ENCODE measurements at places on chromosomes 4 and X.

- DNase-seq, result no peak
Observed at GRCh38 chrX:141632124-141632523, 42.6 kb downstream of the SPANXA2 start.

DNA sequence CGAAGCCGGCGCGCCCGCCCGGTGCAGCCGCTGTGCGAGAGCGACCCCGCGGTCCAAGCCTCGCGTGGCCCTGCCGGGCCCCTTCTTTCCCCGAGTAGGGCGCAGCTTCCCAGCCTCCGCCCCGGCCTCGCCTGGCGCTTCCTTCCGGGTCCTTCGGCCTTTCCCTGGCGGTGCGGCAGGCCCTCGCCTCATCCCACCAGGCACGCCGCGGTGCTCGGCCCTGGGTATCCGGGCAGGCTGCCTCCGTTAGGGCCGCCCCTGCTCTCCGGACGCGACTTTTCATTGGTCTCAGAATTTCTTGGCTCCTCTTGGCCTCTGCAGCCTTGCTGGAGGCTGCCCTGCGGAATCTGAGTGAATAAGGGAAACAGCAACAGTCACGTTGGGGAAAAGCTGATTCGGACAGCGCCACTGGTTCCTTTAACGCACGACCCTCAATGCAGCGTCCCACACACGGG lies 429 bp downstream of the UVSSA start:
- DNase-seq, result peak; percentile 50

DNA sequence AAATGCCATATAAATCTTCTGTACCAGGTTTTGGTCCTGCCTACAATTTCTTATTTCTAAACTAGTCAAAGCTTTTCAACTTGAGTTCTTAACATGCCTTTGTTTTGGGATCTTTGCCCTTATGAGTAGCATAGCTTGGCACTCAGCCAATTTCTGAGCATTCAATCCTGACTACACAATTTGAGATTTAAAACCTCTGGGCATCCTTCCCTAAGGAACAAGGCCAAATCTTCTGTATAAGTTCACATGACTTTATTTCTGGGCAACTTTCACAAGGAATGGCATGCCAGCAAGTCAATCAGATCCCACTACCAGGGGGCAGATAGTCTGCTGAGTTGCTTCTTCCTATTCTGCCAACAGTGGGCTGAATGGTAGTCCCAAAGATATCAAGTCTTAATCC lies 254.2 kb downstream of the ADAMTS3 start:
- peak; percentile 5 for DNase-seq

DNA sequence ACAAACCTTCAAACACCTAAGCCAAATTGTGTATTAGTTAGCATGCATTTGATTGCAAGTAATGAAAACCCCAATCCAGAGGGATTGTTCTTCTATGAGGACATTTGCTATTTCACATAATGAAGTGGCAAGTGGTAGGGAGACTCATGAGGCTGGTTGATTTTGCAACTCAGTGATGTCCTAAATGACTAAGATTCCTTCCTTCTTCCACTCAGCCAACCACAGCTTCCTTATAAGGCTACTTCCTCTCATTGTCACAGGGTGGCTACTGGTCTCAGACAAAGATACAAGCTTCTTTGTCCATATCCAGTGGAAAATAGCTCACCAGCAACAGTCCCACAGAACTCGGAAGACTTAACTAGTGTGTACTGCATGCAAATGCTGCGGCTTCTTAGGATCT lies 5.3 kb upstream of the OTC start:
- no peak for DNase-seq

DNA sequence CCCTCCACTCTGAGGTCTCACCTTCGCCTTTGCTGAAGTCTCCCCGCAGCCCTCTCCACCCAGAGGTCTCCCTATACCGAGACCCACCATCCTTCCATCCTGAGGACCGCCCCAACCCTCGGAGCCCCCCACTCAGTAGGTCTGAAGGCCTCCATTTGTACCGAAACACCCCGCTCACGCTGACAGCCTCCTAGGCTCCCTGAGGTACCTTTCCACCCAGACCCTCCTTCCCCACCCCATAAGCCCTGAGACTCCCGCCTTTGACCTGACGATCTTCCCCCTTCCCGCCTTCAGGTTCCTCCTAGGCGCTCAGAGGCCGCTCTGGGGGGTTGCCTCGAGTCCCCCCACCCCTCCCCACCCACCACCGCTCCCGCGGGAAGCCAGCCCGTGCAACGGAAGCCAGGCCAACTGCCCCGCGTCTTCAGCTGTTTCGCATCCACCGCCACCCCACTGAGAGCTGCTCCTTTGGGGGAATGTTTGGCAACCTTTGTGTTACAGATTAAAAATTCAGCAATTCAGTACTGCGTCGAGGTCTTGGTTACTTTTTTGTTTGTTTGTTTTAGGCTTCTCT lies 5.0 kb downstream of the SOD3 start:
- no peak for DNase-seq

DNA sequence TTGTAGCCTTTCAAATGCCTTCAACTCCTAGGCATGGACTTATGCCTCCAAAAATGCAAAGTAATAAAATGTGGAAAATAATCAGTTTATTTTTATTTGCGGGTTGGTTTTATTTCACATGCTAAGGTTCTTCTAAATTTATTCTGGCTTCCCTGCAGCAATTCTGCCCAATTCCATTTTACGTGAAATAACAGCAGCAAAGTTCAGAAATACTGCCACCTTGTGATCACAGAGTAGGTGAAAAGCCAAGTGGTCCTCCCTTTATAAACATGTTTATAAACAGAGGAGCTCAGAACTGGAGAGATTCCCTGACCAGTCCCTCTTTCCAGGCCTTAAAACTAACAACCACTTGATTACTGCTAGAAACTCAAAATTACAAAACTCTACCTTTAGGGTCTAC lies 14.7 kb upstream of the DCHS2 start:
- peak; percentile 67 for DNase-seq

DNA sequence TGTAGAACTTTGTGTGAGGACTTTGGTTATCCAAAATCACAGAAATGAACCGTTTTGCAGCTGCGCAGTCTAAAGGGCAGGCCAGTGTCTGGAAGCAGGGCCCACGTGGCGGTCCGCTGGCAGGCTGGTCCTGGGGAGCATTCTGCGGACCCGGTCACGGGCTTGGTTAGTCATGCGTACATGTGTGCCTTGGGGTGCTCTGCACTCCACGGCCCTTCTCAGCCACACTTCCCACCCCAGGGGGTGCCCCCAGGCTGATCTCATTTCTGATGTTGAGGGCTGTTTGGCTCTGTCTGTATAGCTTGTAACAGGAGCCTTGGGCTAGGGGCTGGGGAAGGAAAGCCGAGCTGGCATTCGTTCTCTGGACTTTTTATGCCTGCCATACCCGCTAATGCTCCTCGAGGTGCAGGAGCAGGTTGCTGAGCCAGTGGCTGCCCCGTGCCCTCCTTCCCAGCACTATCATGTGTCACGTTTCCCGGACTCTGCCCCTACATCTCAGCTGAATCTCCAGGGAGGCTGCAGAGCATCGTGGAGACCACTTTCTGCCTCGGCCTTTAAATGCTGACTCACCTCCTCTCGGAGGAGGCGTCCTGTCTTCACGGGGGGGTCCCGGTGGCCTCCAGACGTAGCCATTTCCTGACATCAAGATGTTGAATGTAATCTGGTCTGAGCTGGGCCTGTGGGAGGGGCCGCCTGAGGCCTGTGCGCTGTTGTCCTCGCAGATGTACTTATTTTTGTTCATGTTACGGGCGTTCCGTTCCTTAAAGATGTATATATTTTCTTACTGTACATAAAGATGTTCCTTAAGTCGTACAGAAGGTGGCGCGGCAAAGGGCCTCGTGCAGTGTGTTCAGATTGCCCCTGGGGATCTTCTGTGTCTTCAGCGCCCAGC lies 11.4 kb upstream of the TADA2B start:
- DNase-seq, result no peak

DNA sequence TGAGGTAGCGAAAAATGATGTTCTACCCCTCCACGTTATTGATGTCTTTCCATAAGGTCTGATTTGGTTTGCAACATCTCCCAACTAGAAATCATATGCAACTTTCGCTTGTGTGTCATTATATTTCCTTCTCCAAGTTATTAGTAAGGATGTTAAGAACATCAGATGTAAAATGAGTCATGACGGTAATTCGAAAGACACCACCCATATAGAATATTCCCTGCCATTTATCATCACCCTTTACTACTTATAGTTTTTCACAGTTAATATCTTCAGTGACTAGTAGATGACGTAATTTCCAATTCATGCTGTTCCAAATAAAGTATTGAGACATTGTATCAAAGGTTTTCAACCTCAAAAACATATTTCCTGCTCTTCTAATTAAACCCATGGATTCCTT lies 146.7 kb upstream of the MAP3K15 start:
- no peak for DNase-seq

- DNase-seq, result no peak
Observed at GRCh38 chrX:39984191-39984956, 113.4 kb downstream of the BCOR start.

DNA sequence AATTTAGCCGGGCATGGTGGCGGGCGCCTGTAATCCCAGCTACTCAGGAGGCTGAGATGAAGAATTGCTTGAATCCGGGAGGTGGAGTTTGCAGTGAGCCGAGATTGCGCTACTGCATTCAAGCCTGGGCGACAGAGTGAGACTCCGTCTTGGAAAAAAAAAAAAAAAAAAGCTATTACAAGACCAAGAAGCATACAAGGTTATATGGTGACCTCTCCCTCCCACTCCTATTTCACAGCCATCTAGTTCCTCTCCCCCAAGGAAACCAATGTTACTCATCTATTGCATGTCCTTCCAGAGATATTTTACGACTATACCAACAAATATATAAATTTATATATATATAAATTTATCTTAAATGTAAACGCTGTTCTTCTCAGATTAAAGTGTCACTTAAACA lies 3.2 kb downstream of the SLC9A7 start:
- no peak for DNase-seq

DNA sequence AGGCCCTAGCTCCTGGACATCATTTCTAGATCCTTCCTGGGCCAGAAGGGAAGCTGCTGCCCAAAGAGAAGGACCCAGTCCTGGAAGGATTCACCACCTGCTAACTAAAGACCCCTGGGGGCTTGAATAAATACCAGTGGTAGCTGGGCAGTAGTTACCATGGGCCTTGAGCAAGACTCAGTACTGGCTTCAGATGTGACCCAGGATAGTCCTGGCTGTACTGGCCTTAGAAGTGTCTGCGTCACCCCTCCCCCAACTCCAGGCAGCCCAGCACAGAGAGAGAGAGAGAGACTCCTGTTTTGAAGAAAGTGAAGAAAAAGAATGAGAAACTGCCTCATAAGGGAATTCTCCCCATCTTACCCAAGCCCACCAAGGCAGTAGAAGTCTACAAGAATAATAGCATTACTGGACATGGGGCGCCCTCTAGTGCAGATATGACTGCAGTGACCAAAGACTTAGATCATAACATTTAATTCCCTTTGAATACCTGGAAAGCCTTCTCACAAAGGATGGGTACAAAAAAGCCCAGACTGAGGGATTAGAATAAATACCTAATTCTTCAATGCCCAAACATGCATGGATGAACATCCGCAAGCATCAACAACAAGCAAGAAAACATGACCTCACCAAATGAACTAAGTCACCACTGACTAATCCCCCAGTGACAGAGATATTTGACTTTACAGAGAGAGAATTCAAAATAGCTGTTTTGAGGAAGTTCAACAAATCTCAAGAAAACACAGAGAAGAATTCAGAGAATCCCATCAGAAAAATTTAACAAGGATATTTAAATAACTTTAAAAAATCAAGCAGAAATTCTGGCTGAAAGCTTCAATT lies 171.8 kb downstream of the HNRNPD start:
- peak; percentile 5 for DNase-seq

DNA sequence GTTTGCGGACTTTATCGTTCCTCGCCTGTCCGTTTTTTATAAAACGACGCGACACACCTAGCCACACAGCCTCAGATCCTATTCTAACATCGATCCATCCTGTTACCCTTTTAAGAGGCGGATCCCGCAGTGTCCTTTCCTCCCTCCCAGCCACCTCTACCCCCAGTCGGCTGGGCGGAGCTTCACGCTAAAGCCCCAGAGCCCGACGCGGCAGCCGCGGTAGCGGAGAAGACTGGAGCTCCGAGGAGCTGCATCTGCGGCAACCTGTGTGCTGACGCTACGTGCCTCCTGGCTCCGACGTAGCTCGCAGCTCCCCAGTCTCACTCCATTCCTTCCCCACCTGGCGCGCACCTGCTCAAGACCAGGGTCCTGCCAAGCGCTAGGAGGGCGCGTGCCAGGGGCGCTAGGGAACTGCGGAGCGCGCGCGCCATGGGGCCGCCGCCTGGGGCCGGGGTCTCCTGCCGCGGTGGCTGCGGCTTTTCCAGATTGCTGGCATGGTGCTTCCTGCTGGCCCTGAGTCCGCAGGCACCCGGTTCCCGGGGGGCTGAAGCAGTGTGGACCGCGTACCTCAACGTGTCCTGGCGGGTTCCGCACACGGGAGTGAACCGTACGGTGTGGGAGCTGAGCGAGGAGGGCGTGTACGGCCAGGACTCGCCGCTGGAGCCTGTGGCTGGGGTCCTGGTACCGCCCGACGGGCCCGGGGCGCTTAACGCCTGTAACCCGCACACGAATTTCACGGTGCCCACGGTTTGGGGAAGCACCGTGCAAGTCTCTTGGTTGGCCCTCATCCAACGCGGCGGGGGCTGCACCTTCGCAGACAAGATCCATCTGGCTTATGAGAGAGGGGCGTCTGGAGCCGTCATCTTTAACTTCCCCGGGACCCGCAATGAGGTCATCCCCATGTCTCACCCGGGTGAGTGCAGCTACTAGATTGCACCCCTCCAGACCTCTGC lies at the start of gene RNF128:
Gene RNF128, plus strand, starts transcription at position 217 of the 953 bp plus-strand sequence. Its CDS starts 213 bp downstream, at position 430.
- DNase-seq, result no peak

DNA sequence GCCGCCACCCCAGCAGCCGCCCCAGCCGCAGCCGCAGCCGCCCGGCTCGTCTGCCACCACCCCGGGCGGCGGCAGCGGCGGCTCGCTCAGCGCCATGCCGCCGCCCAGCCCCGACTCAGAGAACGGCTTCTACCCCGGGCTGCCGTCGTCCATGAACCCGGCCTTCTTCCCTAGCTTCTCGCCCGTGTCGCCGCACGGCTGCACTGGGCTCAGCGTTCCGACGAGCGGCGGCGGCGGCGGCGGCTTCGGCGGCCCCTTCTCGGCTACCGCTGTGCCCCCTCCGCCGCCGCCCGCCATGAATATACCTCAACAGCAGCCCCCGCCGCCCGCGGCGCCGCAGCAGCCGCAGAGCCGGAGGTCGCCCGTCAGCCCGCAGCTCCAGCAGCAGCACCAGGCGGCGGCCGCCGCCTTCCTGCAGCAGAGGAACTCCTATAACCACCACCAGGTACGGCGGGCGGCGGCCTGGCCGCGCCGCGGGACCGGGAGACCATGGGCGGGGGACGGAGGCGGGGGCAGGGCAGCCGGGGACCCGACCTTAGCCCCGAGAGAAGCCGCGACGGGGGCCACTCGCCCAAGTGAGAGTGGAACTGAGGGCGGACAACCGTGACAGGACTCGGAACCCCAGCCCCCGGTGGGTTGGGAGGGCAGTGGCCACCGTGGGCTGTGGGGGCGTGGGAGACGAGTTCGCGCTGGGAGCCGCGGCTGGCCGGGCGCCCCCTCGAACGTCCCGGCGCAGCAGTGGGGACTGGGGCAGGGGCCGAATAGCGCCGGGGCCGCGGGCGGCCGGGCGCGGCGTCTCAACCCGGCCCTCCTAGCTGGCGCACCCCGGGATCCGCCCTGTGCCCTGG lies 1.8 kb downstream of the CPEB2 start:
- DNase-seq, result no peak

GRCh38 chr4:165630671-165631070 lies 242.4 kb upstream of the TLL1 start:
- no peak for DNase-seq
